ENCODE measurements at places on chromosomes 2 and 18.

DNA sequence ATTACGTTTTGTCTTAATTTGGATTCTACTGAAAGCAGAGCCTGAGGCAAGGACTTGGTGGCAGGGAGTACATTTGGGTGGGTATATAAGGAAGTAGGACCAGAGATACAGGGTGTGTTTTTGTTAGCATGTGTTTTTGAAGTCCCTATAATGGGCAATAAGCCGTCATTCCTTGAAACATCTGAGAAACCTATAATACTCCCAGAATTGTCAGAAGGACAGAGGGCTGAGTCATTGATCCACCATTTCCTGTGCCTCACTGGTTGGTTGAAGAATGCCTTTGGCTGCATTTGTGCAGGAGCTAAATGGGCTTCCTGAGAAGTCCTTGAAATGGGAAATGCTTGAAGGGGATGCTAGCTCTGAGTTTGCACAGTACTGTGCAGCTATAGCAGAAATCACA is 281.8 kb upstream of the ZEB2 start:
- DNase-seq, result no peak

GRCh38 chr2:130918393-130918792 is 81.7 kb downstream of the ARHGEF4 start:
- no peak for DNase-seq

- no peak for DNase-seq
Measured at GRCh38 chr2:58054264-58054663, 7.7 kb downstream of the VRK2 start.

DNA sequence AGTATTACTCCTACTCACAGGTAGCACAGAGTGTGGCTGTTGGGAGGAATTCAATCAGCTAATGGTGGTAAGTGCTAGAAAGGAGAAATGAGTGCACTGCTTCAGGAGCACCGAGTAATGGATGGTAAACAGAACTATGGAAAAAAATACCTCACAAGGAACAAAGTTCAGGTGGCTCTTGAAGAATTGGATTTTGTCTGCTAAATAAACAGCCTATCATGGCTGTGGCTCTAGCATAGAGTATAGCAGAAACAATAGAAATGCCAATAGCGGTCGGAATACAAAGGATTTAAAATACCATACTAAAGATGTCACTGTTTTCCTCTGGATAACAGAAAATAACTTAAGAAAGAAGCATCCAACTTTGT is 482.5 kb downstream of the NUP35 start:
- no peak for DNase-seq

DNA sequence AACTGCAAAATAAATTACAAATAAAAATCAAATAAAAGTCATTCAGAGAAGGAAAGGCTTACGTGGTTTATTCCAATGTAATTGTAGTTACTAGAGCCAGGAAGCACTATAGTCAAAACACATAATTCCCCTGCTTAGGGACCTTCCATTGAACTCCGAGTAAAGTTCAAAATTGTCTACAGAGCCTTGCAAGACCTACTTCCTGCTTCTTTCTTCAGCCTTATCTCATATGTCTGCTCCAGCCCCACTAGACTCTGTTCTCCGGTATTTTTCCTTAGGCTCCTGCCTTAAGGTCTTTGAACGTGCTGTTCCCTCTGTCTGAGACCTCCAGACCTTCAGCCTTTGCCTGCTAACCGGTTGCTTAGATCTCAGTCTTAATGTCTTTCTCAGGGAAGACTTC is 104.3 kb downstream of the ARL6IP6 start:
- no peak for DNase-seq

- DNase-seq, result no peak
Measured at GRCh38 chr2:10327896-10328669, 25.4 kb downstream of the HPCAL1 start.

- peak; percentile 65 for DNase-seq
Measured at GRCh38 chr2:101205521-101206479, 46.9 kb upstream of the CNOT11 start.

GRCh38 chr18:3234457-3234856 is 13.1 kb upstream of the MYL12A start:
- no peak for DNase-seq

GRCh38 chr18:26383454-26384270 is 157.4 kb downstream of the TAF4B start:
- DNase-seq, result peak; percentile 47

DNA sequence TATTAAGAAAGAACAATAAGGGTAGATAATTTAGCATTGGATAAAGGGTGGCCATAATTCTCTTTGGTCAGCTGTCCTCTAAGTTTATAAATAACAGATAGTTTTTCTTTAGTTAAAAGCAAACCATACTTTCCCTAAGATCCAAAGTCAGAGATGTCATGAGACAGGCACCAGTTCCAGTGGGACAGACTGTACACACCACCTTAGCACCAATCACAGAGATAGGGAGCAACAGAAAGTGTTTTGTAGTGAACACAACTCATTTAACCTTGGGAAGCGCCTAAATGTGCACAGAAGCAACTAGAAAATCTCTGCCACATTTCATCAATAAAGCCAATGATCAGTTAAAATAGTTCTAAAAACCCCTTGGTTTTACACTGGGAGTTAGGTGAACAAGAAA is 186.8 kb upstream of the SMAD7 start:
- no peak for DNase-seq

- peak; percentile 96 for DNase-seq
Measured at GRCh38 chr2:239267288-239267951, 133.4 kb downstream of the HDAC4 start.

GRCh38 chr18:74213429-74213828 is 65.1 kb downstream of the TIMM21 start:
- DNase-seq, result no peak

DNA sequence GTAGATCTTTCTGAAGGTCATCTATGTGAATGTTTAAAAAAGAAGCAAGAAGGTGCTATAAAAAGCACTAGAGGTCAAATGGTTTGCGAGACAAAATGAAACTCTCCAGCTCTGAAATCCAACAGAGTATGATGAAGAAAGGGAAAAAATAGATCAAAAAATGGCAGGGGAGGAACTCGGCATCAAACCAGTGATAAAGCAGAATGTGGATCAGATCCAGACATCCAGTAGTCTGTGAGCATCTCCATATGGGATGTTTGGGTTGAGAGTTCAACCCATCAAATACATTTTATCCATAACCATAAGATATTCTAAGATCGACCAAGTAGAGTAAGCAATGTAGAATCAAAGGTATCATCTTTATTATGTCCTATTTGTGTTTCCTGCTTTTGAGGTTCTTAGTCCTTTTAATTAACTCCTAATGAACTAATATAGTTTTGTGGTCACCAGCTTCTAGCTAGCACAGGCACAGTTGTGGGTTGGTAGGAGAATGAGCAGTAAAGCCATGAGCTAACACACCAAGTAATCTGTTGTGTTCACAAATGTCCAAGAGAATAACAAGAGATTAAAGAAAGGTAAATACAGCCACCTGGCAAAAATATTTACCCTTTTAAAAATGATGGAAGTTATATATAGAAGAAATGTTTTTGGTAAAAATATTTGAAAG is 160.9 kb downstream of the NEDD4L start:
- DNase-seq, result no peak

DNA sequence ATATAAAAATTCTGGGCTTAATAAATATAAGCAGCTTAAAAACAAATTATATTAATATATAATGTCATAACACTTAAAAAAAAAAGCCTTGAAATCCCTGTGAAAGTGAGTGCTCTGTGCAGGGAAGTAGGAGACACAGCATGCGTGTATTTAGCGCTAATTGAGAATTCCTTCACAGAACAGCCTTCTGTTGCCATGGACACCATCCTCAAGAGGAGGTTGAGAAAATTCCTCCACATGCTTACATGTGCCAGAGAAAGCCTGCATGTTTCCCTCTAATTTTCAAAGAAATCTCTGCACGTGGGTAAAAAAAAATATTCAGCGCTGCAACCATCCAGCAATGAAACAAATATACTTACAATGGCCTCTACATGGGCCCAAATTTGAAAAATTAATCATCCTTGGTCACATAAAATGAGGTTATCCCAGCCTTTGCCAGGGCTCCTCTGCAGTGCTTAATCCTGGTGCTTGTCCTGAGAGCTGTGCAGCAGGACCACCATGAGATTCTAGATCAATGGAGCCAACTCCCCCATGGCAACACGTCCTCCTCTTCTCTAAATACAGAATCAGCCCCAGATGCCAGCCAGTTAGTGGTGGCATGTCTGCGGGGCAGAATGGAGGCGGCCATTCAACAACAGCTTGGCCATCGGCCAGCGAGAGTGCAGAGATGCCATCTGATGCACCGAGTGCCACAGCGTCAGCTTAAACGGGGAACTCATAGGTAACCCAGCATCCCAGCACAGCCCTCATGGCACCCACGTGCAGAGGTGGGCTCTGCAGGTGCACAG is 228.0 kb downstream of the MYT1L start:
- no peak for DNase-seq

DNA sequence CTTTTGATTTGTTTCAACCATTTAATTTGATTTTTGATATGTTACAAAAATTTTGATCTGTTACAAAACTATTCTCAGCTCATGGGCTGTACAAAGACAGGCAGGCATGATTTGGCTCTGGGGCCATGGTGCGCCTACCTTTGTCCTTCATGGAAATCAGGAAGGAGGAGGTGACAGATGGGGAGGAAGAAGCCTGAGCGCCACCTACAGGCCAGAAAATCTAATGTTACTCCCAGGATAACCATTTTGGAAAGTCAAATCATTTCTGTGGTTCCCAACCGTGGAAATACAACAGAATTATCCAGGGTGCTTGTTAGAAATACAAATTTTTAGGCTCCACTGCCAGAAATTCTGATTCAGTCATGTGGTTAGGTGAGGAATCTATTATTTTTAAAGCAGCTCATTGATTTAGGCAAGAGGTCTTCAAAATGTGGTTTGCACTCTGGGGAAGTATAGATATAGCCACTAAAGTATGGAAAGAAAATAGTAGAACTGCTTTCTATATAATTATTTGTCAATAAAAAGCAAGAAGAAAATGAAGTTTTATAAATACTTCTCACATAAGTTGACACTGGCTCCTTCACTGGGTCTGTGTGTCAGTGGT is 93.9 kb downstream of the EVA1A start:
- DNase-seq, result peak; percentile 15

DNA sequence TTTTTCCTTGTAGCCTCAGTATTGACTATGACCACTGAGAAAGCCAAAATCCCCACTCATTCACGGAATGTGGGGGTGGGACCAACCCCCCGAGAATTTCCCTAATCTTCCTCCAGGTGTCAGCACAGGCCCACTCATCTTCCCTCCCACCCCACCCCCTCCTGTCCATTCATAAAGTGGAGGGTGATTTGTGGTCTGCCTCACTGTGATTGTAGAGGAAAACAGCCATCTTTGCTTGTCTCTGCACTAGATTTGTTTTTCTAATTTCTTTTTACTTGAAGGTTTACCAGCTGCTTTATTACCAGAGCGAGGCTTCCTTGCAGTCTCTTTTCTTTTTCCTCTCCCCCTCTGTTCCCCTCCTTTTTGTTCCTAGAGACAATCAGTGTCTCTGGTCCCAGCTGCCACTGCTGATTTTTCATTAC is 171.8 kb downstream of the ICOS start:
- DNase-seq, result peak; percentile 82

- no peak for DNase-seq
Measured at GRCh38 chr2:120720746-120721375, 14.8 kb upstream of the GLI2 start.

DNA sequence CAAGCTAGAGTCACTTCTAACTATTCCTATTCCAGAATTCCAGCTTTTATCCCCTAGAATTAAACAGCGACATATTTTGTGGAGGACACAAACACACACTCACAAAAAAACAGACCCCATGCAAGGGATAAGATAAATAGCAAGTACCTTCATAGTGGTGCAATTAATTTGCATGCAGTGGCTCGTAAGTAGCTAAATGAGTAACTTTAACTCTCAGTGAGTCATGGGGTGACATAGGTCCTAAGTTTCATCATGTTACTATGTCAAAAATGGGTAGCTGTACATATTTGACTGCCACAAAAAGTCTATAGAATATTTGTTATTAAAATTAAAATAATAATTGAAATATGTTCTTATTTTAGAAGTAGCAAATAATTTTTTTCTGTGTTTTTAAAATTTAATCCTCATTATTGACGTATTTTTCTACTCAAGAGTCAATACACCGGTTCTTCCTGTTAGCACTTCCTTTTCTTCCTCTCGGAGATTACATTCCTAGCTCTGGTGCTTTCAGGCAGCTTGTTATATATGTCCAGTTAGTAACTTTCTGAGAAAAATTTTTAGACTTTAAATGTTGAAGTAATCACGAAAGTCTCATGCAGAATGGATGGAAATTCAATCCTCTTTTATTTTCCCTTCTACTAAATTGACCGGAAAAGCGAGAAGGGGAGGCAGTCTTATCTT is 247.0 kb downstream of the KCNH7 start:
- peak; percentile 10 for DNase-seq

DNA sequence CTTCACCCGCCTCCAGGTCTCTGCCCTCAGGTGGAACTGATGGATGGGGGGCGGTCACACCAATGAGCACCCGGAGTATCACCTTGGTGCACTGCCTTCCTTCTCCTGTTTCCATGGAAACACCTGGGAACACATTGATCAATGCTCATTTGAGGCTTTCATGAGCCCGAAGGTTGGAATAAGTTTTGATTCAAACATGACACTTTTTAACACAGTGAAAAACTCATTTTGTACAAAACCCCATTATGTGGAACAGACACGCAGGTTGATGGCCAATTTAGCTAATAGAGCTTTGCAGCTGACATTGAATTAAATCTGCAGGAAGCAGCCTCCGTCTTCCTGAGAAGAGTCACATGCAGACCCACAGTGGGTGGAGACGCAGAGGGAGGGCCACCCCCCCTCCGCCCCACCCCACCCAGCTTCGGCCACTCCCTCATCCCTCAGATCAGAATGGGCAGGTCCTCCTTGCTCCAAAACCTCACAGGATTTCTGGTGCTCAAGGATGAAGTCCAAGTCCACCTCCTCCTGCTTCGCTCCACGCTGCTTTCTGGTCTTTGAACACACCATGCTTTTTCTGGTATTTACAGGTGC is 96.0 kb upstream of the MYCN start:
- no peak for DNase-seq

DNA sequence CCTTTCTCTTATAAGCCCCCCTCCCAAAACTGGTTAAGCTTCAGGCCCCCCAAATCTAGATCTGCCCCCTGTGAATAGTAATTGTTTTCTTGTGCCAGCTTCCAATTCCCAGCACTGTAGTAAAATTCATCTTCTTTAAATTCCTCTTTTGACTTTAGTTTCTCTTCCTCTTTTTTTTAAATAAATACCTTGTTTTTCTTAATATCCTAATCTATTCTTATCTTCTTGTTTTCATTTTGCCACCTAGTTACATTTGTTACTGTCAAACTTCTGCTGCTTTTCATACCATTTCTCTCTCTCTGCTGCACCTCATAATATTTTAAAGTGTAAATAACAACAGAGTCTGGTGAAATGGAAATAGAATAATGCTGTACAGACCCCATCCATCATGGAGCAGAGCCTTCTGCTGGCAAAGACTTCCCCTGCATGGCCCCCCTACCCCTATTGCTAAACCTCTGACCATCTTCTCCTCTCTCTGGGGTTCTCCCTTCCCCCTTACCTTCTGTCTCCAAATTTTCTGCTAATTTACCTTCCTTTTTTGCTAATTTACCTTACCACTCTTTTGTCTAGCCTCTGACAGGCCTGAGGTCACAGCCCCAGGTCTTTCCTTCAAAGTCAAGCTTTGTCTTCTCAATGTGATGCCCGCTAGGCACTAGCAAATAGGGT is 94.9 kb upstream of the PAPOLG start:
- no peak for DNase-seq

- no peak for DNase-seq
Measured at GRCh38 chr2:67991456-67991855, 71.3 kb downstream of the C1D start.
